NCI-H1417 treated with DMSO at 0.1 percent for 48 hours (cell line): ENCODE measurements at places on chromosomes 12 and 14.

DNA sequence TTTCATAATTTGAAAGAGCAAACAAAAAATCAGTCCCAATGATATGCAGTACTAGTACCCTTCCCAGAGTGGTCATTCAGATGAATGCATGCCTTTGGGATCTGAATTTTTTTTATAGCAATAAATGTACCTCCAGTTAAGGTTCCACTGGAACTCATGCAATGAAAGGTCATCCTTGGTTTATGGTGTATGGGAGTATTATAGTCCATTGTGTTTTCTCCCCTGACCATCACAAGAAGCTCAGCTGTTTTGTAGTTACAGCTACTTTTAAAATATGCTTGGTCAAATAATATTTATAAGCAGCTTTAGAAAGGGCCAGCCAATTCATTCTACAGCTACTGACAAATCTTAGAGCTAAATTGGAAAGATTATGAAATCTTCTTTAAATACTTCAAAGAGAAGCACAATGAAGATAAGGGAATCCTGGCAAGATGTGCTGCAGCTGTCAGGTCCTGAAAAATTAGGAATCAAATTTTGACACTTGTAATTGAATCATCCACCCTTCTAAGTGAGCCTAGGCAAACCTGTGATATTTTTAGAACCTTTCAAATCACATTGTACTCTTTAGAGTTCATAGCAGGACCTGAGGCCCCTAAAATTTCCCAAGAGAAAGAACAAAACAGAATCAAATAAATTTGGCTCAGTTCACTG lies 46.5 kb downstream of the IFT81 start:
- no peak for DNase-seq

GRCh38 chr12:61956545-61956944 lies 303.7 kb upstream of the USP15 start:
- DNase-seq: no peak

DNA sequence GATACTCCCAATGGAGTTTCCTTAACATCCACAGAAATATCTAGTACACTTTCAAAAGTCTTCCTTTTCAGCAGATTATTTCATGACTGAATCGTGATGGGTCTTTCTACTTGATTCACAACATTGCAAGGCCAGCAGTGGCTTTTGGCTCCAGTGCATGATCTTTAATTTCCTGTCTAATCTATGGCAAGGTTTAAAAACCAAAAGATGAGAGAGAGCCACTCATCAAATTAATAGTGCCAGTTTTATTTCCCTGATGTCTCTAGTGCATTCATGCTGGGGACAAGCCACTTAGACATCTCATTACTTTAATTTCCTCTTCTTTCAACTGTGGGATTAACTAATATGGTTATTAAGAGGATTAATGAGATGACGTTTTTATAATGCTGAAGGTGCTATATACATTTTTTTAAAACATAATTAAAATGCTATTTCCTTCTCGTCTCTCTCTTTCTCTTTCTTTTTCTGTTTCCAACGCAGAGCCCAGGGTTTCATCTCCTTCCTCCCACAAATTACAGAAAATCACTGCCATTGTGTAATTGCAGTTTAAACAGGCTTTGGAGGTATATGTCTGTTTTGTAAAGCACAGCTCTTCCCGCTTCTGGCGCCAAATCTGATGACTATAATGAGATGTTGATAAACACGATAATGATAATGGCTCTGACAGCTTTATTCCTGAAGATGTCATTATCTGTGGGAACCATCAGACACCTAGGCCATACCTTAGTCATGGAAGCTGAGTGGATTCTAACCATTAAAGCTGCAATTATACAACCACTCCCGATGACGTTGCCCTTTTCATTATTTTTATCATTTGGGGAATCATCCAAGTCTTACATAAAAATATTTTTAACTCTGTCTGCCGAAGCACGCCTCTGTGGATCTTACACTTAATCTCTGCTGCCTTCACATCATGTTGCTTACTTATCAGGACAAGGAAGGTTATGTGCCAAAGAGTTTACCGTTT lies 103.1 kb upstream of the PPM1H start:
- DNase-seq: peak; percentile 39

- DNase-seq: no peak
Measured at GRCh38 chr14:94885481-94886155, 115.7 kb upstream of the GSC start.

- no peak for DNase-seq
Measured at GRCh38 chr12:123092866-123093265, 58.0 kb downstream of the PITPNM2 start.
